Kidney (tissue), 22 donors: ENCODE measurements at places on chromosomes 4 and X.
A peak's percentile ranks its signal among the peaks of the same experiment; 100 is the strongest.

GRCh38 chr4:81084029-81084428, 53.5 kb downstream of the BMP3 start:
- no peaks in the 10 kb centered on the region for H3K27me3 ChIP-seq
- no peak overlapping the region for H3K27ac ChIP-seq
- DNase-seq: no peak
- H3K4me1 ChIP-seq: no peaks in the 10 kb centered on the region
- no peak overlapping the region for H3K4me3 ChIP-seq

DNA sequence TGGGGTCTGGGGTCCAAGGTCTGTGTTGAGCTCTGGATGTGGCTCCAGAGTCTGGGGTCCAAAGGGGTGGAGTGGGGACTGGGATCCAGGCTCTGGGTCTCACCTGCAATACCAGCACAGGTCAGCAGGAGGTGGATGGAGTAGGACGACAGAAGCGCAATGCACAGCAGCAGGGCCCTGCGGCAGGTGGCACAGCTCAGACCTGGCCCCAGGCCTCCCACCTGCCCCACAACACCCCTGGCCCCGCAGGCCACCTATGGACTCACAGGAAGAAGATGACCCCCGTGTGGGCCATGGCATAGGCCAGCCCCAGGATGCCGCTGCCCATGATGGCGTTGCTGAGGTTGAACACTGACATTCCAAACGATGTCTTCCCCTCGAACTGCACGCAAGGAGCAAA, 3.4 kb downstream of the SLC38A5 start:
- no peaks in the 10 kb centered on the region for H3K36me3 ChIP-seq
- H3K4me1 ChIP-seq: no peaks in the 10 kb centered on the region
- no peaks in the 10 kb centered on the region for H3K27me3 ChIP-seq
- no peak for DNase-seq
- no peak overlapping the region for H3K27ac ChIP-seq

GRCh38 chr4:183499801-183500200, 5.1 kb upstream of the ING2 start:
- H3K4me1 ChIP-seq: peaks cover 2% of the 10 kb centered on the region
- peaks cover 2% of the 10 kb centered on the region for H3K36me3 ChIP-seq
- H3K4me3 ChIP-seq: no peak overlapping the region
- H3K27ac ChIP-seq: no peak overlapping the region
- no peak for DNase-seq

GRCh38 chrX:153628129-153628528, 18.9 kb upstream of the DUSP9 start:
- no peak for DNase-seq
- no peaks in the 10 kb centered on the region for H3K36me3 ChIP-seq

GRCh38 chr4:21769404-21770147, 179.0 kb downstream of the KCNIP4 start:
- DNase-seq: no peak
- H3K36me3 ChIP-seq: no peaks in the 10 kb centered on the region
- no peak overlapping the region for H3K27ac ChIP-seq
- H3K4me1 ChIP-seq: no peaks in the 10 kb centered on the region
- no peaks in the 10 kb centered on the region for H3K27me3 ChIP-seq

- no peak overlapping the region for H3K4me3 ChIP-seq
- no peak for DNase-seq
- H3K36me3 ChIP-seq: no peaks in the 10 kb centered on the region
- H3K27me3 ChIP-seq: no peaks in the 10 kb centered on the region
Observed at GRCh38 chrX:153657161-153657560, 10.2 kb downstream of the DUSP9 start.

DNA sequence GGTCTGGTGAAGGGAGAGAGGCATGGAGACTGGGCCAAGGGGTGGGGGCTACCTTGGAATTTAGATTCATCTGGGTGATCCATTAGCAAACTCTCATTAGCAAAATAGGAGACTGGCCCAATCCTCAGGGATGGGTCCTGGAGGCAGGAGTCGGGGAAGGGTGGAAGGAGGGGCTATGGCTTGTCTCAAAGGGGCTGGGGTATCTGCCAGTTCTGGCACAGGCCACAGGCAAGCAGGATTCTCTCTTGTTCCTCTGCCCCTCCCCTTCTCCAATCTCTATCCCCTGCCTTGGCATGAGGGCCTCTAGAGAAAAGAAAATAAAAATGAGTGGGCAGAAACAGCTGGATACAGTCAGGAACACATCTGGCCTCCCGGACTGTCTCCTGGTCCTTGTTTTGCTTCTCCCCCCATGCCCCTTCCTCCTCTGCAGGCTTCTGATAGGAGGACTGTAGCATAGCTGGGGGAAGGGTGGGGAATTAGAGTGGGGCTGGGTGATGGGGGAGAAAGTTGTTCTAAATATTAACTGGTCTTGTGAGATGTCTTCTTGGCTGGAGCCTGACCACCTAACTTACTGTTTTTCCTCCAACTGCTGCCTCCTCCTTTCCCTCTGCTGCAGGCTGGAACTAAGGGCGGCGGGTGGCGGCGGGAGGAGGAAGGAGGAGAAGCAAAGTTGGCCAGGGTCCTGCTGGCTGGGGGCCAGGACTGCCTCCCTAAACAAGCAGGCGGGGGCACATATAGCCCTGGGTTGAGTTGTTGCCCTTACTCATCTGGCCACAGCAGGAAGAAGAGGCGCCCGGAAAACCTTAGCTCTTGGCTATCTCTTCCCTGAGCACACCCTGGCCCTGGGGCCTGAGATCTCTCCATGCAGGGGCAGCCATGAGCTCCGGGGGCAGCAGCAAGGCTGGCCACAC, 53.3 kb upstream of the LAS1L start:
- no peaks in the 10 kb centered on the region for H3K36me3 ChIP-seq
- H3K4me3 ChIP-seq: no peak overlapping the region
- peak; percentile 29 for DNase-seq
- no peak overlapping the region for H3K27ac ChIP-seq
- H3K27me3 ChIP-seq: no peaks in the 10 kb centered on the region
- H3K4me1 ChIP-seq: no peaks in the 10 kb centered on the region
